ENCODE measurements at places on chromosomes 2 and 18. TPM values are rescaled to one million over a fixed set of nuclear protein-coding genes. Genes with fewer than 3 reads are reported as not detected.

POTEI gene
- 0.01 TPM for polyA plus RNA-seq

IL1F10 gene
- polyA plus RNA-seq, result 0.09 TPM

GAREM1 gene
- polyA plus RNA-seq, result 5.9 TPM

SLC4A5 gene
- 0.12 TPM for polyA plus RNA-seq

VIT gene
- 0.08 TPM for polyA plus RNA-seq

FBXO48 gene
- polyA plus RNA-seq, result 0.78 TPM

IL18R1 gene
- 0.35 TPM for polyA plus RNA-seq

CTIF gene
- polyA plus RNA-seq, result 13.8 TPM

LYG2 gene
- 0.48 TPM for polyA plus RNA-seq

NT5C1B gene
- polyA plus RNA-seq, result not detected

CCDC68 gene
- 0.09 TPM for polyA plus RNA-seq

IER3IP1 gene
- 8.8 TPM for polyA plus RNA-seq

TBR1 gene
- polyA plus RNA-seq, result not detected

ASAP2 gene
- polyA plus RNA-seq, result 56.4 TPM

TUBA3E gene
- polyA plus RNA-seq, result not detected

IL36A gene
- not detected for polyA plus RNA-seq

FBLN7 gene
- 0.18 TPM for polyA plus RNA-seq

SNTG2 gene
- not detected for polyA plus RNA-seq

RFTN2 gene
- not detected for polyA plus RNA-seq

TOGARAM2 gene
- 0.09 TPM for polyA plus RNA-seq

SERPINB10 gene
- polyA plus RNA-seq, result 0.07 TPM

TRPM8 gene
- 0.76 TPM for polyA plus RNA-seq

RPE gene
- 80.0 TPM for polyA plus RNA-seq

ARL6IP6 gene
- 25.4 TPM for polyA plus RNA-seq

CEBPZ gene
- polyA plus RNA-seq, result 14.6 TPM

CDH20 gene
- polyA plus RNA-seq, result not detected

HOXD1 gene
- polyA plus RNA-seq, result not detected

ELOA2 gene
- not detected for polyA plus RNA-seq

DAPL1 gene
- polyA plus RNA-seq, result 5.2 TPM

SCN9A gene
- 0.49 TPM for polyA plus RNA-seq

LINC00305 gene
- polyA plus RNA-seq, result not detected

NLRC4 gene
- not detected for polyA plus RNA-seq

BCL2 gene
- polyA plus RNA-seq, result 0.37 TPM

CXCR1 gene
- polyA plus RNA-seq, result 1.4 TPM

CHRNG gene
- not detected for polyA plus RNA-seq

CD8B gene
- not detected for polyA plus RNA-seq

C2orf78 gene
- 0.02 TPM for polyA plus RNA-seq

LRRTM4 gene
- not detected for polyA plus RNA-seq

ABCB6 gene
- 10.7 TPM for polyA plus RNA-seq

REG1A gene
- not detected for polyA plus RNA-seq
